ENCODE measurements at places on chromosomes 6 and 20. TPM values are rescaled to one million over a fixed set of nuclear protein-coding genes. Genes with fewer than 3 reads are reported as not detected.

HMGA1 gene
- 1,282 TPM for total RNA-seq

TSBP1 gene
- not detected for total RNA-seq

INSM1 gene
- not detected for total RNA-seq

EYA4 gene
- 8.1 TPM for total RNA-seq

PACRG gene
- not detected for total RNA-seq

CALHM5 gene
- total RNA-seq, result 1.5 TPM

E2F1 gene
- 19.5 TPM for total RNA-seq

RNF8 gene
- total RNA-seq, result 12.9 TPM

MCHR2 gene
- not detected for total RNA-seq

RBBP8NL gene
- not detected for total RNA-seq

NKAPL gene
- total RNA-seq, result 1.3 TPM

RNF5 gene
- total RNA-seq, result 74.6 TPM

KIF25 gene
- total RNA-seq, result 0.15 TPM

SYCP2L gene
- total RNA-seq, result 0.30 TPM

FAM110A gene
- total RNA-seq, result 9.8 TPM

OTOR gene
- not detected for total RNA-seq

OR2J3 gene
- total RNA-seq, result not detected

CPXM1 gene
- 5.6 TPM for total RNA-seq

ADA gene
- 8.9 TPM for total RNA-seq

DEFB125 gene
- not detected for total RNA-seq

GNMT gene
- total RNA-seq, result not detected

HLA-DPB1 gene
- total RNA-seq, result 4.0 TPM

GABRR1 gene
- not detected for total RNA-seq

HLA-DRB1 gene
- not detected for total RNA-seq

SMOC2 gene
- total RNA-seq, result not detected

ARMC12 gene
- total RNA-seq, result under 0.01 TPM

GABRR2 gene
- total RNA-seq, result not detected

FAM162B gene
- 19.8 TPM for total RNA-seq

ANKEF1 gene
- 2.4 TPM for total RNA-seq

ENPP1 gene
- 6.6 TPM for total RNA-seq

C6orf132 gene
- 5.9 TPM for total RNA-seq

ZNF165 gene
- total RNA-seq, result 0.45 TPM

ZSCAN9 gene
- 8.1 TPM for total RNA-seq

FAM217A gene
- not detected for total RNA-seq

XKR7 gene
- not detected for total RNA-seq

THBS2 gene
- 43.2 TPM for total RNA-seq

TSPO2 gene
- not detected for total RNA-seq

SLPI gene
- total RNA-seq, result not detected

RAB44 gene
- under 0.01 TPM for total RNA-seq

PNLDC1 gene
- total RNA-seq, result not detected

ZBP1 gene
- not detected for total RNA-seq

DZANK1 gene
- total RNA-seq, result 0.50 TPM

C2 gene
- 0.30 TPM for total RNA-seq

RIPOR2 gene
- total RNA-seq, result 0.67 TPM

NRN1 gene
- total RNA-seq, result not detected

CDH26 gene
- total RNA-seq, result not detected

CDSN gene
- not detected for total RNA-seq

ZBTB46 gene
- total RNA-seq, result 1.2 TPM

PGK2 gene
- total RNA-seq, result not detected

DLK2 gene
- 1.0 TPM for total RNA-seq

GSTA4 gene
- 44.2 TPM for total RNA-seq

ANKRD66 gene
- total RNA-seq, result not detected

Measured in bronchus fibroblast of lung (primary cell).